Activated gamma-delta T cell treated with Interleukin-2 at 50 U/mL for 16 hours (primary cell): ENCODE measurements at places on chromosomes 13 and 19.

DNA sequence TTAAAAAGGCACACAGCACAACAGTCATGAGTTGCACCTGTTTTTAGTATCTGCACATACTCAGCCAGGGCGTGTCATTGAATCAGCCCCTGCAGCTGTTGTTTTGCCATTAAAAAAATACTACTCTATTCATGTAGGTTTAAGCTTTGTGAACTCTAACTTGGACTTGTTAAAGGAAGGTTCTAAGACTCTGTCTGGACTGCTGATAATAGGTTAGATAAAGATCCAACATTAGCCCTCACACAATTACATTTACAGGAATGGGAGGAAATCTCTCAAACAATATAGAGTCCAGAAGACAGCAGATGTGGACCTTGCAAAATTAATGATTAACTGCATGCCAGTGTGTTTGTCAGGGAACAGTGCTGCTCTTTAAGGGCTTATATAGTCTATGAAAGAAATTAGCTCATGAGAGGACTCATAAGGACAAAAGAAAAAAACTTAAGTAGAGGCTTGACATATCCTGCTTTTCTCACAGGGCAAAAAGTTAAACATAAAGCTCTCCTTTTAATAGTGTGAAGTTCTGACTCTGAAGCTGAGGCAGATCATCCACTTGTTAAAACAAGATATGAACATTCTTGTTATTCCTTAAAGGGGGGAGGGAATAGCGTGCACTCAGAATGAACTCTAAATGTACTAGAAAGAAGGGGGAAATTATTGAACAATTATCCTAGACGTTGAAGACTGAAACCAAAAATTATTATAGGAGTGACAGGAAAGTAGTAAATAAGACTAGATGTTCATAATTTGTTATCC, 243.6 kb downstream of the NDFIP2 start:
- DNase-seq, result no peak

DNA sequence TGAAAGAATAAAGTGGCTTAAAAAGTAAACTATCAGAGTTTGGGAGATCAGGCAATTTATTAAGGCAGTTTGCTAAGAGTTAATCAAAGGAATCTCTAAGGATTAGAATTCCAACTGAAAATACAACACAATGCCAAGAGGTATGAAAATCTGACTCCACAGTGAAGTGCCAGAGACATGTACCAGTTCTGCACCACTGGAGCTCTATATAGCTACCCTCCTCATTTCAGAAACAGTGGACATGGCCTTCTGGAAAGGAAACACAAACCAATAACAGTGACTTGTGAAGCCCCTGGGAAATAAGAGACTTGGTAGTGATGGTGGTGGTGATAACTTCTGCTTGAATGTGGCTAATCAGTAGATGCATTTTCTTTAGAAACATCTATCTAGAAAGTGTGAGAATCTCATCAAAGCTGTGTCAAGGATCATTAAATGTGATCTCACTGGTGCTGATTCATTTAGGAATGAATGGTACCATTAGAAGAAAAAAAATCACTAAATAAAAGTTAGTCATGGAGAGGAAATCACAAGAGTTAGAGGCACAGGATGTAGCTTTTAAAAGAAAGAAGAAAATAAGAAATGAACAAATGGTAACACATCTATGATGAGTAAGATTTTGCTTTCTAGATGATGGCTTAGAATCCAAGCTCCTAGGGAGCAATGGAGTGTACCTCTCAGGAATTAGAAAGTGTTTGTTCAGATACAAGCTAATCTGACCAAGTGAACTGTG, 20.1 kb upstream of the N4BP2L1 start:
- DNase-seq, result no peak

DNA sequence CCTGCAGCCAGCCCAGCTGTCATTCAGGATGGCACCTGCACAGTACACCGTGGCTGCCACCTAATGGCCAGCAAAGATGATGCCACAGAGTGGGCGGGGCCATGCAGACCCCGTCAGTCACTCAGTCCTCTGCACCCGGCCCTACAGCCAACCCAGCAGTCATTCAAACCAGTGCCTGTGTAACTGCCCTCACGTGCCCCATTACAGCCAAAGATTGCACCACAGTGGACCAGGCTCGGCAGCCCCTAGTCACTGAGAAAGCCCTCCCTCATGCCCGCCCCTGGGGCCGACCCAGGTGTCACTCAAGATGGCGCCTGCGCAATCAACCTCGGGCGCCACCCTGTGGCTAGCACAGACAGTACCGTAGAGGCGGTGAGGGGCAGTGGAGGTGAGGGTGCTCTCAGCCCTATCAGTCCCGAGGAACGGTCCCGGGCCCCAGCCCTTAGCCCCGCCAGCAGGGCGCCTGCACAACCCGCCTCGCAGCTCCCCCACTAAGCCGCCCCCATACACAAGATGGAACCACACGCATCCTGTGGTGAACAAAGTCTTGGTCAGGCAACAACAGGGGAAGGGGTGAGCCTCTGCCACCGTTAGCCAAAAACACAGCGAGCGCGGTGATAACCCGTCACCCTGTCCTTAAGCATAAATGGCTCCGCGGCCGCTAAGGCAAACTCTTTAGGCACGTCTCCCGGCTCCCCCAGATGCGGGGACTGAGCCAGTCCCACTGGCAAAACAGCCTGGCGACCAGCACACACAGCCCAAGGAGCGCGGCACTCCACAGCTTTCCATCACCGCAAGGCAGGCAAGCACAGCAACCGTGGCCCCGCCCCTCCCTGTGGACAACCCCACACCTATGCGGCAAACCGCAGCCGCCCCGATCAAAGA, 2.3 kb downstream of the PEG3 start:
- DNase-seq, result no peak

- no peak for DNase-seq
Measured at GRCh38 chr13:109647053-109647452, 139.3 kb downstream of the IRS2 start.

DNA sequence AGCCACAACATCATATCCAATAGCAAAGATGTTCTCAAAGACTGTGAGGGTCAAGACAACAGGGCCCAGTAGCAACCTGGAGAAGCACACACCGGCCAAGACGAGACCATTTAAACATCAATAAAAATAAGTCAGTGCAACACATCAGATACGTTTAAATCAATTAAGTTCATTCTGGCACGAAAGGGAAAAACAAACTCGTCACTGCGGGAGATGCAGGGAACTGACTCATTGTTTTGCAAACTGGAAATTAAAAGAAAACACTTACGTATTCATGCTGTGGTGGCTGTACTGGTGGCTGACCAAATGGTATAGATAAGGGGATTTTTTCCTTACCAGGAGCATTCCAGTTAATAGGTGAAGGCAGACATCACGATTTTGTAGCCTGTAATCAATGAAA, 26.3 kb upstream of the SLC15A1 start:
- DNase-seq, result no peak

DNA sequence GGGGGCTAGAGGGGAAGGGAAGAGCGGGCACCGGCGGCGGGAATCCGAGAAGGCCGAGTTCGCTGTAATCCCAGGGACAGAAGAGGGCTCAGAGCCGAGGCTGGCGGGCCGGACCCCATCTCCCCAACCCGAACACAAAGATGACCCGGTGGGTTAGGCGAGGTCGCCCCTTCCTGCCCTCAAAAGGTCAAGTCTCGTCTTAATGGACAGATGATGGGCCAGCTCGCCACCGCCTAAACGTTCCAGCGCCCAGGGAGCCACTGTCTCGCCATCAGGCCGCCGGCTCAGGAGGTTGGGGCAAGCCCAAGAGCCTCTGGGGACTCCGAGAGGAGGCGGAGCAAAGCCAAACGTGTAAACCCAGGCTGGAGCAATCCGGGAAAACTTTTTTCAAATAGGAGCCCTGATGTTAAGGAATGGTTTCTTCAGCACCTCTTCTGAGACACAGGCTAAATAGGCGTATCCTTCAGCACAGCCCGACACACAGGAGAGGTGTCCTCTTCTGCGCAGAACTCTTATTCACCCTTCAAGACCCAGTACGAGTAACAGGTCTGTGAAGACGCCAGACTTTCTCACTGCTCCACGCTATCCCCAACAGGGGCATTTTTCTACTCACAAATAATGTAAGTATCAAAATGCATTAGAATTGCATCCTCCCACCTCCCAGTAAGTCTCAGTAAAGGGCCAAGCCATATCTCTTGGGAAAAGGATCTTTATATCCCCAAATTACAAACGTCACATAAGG, 6.3 kb upstream of the POU4F1 start:
- no peak for DNase-seq

- DNase-seq, result no peak
Measured at GRCh38 chr13:87669379-87669978, 1.7 kb upstream of the SLITRK5 start.

DNA sequence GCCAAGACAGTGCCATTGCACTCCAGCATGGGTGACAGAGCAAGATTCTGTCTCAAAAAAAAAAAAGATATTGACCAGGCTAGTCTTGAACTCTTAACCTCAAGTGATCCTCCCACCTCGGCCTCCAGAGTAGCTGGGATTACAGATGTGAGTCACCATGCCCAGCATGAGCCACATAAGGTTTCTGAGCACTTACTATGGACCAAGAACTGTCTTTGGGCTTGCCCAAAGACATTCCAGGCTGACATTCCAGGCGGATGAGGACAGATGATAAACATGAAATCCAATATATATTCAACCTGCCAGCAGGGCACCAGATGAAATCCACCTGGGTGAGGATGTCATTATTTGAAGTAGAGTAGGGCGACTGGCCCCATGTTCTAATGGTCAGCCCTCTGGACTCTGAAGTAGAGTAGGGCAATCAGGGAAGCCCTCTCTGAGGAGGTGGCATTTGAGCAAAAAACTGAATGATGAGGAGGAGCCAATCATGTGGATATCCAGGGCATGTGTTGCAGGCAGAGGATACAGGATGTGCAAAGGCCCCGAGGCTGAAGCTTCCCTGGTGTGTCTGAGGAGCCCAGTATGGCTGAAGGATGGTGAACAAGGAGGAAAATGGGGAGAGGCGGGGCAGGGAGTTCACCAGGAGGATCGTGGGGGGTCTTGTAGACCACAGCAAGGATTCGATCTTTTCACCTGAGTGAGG, 4.0 kb downstream of the C19orf38 start:
- no peak for DNase-seq

DNA sequence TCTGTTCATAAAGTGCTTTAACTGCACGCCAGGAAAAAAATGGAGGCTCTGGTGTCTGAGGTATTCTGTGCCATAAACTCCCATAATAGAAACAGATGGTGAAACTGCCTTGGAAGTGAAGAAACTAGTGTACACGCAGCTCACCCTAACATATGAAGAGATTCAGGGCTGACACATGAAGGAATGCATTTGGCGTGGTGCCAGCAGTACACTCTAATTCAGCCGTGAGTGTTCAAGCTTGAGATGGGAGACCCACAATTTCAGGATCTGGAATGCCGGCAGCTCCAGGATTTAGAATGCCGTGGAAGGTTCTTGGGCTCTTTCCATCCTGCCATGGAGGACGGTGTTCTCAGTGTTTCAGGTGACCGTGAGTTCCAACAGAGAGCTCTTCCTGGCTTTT, 478.4 kb downstream of the TSHZ3 start:
- no peak for DNase-seq

DNA sequence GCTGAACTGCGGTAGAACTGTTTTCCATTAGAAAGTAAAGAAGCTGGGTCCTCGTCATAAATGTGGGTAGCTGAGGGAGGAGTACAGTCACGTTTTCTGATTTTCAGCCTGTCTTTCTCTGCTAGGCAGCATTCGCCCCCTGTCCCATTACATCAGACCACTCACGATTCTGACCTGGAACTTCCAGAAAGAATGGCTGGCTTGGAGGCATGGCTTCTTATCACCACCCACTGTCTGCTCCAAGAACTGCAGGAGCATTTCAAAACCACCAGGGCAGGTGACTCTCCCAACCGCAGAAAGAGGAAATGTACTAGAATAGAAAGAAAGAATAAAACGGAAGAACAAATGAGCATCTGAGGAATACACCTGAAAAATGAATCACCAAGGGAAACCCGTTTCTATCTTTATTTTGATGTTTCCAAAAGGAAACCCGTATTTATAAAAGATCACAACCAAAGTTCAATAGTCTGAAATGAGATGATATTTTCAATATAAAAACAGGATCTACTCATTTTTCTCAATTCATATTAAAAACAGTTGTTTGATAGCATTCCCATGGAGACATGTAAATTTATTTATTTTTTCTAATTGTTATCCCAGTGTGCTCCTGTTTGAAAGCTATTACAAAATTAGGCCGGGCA, 22.1 kb upstream of the POMP start:
- DNase-seq, result peak; percentile 14

DNA sequence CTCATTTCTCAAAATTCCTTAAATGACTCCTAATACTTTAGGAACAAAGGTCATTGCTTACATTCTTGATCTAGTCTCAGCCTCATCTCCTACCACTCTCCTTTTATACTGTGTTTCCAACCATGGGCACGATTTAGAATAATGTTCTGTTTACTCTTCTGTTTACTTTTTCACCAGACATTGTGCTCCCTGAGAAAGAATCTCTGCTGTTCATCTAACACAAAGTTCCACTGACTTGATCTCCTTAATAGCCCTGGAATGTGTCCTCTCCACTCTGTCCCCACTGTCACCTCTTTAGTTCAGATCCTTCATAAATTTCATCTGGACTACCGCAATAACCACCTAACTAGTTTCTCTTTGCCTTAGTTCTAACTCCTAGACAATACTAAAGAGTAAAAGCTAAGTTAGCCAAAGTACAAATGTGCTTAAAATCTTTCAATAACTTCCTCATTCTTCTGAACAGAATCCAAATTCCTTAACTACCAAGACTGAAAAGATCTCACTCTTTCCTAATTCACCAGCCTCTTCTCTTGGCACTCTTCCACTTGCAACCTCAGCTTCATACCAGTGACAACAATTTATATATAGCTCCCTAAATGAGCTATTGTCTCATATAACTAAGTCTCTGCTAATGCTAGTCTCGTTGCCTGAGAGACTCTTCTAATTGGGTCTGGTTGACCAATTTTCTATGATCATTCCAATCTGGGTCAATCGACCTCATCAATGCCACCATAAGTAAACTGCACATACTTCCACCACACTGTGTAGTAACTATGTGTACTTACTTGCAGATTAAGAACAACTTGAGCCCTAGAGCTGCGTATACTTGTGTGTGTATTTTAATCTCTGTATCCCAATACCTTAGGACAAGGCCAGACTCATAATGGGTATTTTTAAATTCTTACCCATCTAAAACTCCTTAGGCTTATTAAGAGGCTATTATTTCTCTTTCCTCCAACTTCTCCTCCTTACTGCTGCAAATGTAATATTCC, 179.9 kb downstream of the VWA8 start:
- DNase-seq, result no peak

- DNase-seq, result no peak
Measured at GRCh38 chr13:99312493-99312883, 5.3 kb upstream of the GPR183 start.

DNA sequence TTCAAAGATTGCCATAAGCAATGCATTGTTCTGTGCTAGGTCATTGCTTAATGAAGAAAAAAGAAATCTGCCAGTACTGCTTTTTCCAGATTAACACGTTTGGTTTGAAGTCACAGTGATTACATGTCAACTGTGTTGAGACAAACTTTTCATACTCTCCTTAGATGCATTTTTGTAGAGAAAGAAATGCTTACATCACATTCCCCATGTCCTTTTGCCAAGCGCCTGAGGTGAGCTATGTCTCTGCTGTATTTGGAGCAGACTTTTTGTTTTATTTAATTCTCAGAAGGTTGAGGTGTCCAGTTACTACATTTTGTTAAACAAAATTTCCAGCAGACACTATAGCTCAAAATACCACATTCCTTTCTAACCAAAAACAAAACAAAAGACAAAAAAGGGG, 16.2 kb downstream of the LACC1 start:
- no peak for DNase-seq
